ENCODE measurements at places on chromosomes 6 and 20. TPM values are rescaled to one million over a fixed set of nuclear protein-coding genes. Genes with fewer than 3 reads are reported as not detected.

- DNase-seq = no peak
Observed at GRCh38 chr6:158389193-158389919, 77.1 kb downstream of the TULP4 start.

- no peak for DNase-seq
Observed at GRCh38 chr6:20712011-20712410, 177.8 kb downstream of the CDKAL1 start.

- no peak for DNase-seq
Observed at GRCh38 chr20:50534567-50534966, 24.4 kb downstream of the PTPN1 start.

DNA sequence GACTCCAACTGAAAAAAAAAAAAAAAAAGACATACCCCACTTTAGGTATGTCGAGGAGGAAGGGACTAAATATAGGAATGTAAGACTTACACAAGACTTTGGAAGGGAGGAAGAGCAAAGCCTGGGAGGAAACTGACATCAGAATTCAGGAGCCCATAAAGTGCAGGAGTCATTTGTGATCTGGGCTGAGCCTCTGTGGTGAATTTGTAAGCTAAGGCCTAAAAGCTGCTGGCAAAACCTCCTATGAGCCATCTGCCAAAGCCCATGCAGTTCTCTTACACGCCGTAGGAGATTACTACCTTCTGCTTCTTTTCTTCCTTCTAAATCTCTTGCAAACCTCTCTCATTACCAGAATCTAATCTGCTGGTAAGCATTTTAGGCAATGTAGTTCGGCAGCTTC, 52.0 kb upstream of the THEMIS start:
- DNase-seq = no peak

DNA sequence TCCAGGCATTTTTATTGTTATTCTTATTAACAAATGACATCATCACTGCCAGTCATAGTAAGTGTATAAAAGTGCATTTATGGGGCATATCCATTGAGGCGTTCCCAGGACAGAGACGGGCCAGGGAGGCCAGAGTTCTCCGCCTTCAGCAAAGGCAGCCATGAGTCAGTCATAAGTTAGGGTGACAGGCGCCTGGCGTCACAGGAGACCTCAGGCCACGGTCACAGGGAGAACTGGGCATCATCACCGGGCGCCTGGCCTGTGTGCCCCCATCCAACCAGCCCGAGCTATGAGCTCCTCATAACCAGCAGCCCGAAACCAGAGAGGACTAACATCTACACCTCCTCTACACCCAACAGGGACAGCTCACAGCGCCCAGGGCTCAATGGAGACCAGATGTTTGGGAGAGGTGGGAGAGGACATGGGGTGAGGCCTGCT, 259.2 kb downstream of the DLL1 start:
- DNase-seq = peak; percentile 48

GRCh38 chr6:44005507-44005903, 121.7 kb downstream of the MRPL14 start:
- DNase-seq = no peak

DNA sequence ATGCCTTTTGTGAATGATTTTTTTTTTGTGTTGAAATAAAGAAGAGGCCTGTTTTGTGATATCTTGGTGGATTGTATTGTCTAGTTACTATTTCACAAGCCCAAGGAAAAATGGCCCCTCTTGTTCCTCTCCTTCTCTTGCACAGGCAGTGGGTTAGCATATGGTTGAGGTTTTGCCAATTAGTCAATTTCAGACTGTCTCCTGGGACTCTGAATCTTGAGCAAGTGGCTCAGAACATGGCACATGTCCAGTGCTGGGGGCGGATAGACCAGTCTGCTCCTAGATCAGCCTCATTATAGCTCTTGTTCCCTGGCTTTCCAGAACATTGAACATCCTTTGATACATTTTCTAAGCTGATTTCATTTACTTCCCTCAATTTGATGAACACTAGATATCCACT, 589.2 kb downstream of the PHF3 start:
- DNase-seq = no peak

DNA sequence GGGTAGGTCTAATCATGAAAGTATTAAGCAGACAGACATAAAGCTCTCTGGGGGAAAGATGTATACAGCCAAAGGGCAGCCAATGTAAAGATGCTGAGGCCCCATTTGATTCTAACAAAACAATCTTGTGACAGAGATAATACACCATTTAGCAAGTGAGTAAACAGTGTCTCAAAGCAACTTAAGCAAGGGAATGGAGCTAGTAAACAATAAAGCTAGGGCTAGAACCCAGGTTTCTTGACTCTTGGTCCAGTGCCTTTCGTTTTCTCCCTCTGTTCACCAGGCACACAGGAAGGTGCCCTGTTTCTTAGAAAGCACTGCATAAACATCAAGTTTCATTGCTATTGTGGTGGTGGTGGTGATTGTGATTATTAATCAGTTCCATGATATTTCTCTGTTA, 5.1 kb downstream of the ELOVL2 start:
- DNase-seq = no peak

DNA sequence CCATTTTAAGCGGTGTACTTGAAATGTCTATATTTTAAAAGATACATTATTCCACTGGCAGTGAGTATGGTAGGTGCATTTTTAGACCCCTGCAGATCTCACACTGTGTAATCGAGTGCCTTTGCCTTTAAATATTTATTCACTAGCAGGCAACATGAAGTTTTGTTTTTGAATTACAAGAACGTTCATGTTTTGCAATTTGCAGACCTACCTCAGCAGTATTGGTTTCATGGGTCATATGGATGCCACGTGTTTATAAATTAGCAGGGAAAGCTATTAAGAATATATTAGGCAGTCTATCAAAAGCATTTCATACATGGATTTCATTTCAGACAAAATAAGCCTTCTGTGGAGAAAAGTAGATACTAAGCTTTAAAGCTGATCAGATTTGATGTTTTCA, 7.2 kb downstream of the MAP3K4 start:
- no peak for DNase-seq

DNA sequence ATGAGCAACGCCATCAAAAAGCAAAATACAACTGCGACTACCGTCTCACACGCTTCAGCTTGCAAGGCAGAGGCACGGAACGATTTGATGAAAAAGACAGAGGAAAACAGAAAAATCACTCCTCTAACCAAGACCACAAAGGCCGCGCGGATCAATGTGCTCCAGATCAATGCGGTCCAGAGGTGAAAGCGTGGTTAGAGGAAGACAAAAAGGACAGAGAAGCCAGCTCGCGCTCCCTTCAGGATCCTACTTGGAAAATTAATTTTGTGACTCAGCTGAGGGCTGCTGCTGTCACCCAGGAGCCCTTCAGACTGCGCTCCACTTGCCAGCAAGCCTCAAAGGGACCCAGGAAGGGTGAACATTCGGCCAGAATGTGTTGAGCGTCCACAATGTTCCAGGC, 140.2 kb upstream of the RPS6KA2 start:
- no peak for DNase-seq

DNA sequence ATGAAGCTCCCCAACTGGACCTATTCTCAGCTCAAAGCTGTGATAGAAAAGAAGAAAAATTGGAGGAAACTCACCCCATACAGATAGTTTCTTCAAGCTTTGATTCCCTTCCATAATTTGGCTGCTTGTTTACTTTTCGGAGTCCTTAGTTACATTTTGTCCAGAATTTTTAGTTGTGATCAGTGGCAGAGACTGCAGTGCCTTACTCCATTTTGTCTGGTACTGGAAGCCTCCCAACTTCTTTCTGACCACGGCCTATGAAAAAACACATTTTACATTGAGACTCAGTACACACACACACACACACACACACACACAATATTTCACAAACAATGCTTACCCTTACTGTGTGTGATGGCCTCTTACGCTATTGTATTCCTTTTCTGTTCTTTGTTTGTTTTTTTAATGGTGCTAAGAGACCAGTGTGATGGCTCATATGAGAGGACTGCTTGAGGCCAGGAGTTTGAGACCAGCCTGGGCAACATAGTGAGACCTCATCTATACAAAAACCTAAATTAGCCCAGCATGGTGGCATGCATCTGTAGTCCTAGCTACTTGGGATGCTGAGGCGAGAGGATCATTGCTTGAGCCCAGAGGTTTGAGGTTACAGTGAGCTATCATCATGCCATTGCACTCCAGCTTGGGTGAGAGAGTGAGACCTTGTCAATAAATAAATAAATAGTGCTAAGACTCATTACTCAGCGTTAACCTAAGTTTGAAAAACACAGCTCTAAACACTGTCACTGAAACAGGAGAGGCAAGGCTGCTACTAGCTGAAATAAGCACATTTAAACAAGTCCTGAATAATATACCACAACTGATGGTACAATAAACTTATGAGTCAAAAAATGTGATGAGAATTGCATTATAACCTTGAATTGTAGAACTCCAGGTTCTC, 13.8 kb upstream of the RNF8 start:
- no peak for DNase-seq

GRCh38 chr6:89034586-89035251, 45.8 kb upstream of the PNRC1 start:
- no peak for DNase-seq

GRCh38 chr20:14711652-14712051, 374.2 kb upstream of the FLRT3 start:
- no peak for DNase-seq

DNA sequence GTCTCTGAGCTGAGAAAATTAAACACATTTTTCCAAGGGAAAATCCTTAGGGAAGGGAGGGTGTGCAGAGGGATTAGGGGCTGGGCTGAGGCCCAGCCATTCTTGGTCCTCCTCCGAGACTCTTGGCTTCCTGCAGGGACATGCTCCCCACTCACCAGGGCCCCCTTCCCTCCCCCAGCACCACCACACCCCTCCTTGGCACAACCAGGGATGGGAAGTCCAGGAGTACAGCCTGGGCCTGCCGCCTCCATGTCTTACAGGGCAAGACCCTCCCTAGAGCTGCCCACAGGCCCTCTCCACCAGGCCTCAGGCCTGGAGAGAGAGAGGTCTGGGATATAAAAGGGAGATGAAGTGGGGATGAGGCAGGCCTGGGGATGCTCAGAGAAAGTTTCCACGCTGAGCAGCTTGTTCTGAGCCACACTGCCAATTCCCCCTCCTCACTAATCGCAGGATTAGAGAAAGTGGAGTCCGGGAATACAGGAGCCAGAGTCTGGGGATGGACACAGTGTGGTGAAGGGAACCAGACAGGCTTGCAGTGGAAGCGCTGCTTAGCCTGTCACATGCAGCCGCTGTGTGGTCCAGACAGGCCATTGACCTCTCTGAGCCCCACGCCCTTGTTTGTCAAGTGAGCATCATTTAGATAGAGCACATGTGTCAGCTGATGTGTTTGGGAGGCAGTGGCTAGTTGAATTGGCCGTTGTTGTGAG, 105.5 kb downstream of the MRPL14 start:
- no peak for DNase-seq

- no peak for DNase-seq
Observed at GRCh38 chr6:54935739-54936138, 89.2 kb downstream of the FAM83B start.

DNA sequence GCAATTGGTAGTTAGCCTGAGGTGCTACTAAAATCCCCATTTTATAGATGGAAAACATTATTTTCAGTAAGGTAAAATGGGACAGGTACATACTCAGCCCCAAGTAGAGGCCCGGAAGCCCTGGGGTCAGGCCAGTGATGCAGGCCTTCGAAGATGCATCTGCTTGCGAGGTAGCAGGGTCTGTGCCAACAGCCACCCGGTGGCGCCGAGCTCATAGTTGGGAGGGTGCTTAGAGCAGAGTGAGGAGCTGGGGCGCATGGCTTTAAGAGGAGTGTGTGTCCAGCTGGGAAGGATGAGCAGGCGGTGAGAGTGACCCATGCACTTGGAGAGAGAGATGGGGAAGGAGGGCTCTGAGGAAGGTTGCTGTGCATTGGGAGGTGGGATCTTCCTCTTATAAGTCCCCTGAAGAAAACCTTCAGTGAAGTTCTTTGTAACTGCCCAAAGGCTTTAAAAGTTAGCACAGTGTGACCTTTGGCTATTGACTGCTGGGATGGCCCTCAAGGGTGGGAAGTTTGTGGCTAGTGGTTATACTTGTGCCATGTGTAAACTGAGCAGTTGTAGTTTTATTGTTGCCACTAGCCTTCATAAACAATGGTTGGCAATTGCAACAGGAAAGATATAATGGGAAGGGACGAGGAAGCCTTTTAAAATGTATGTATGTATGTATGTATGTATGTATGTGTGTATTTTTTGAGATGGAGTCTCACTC, 71.1 kb downstream of the TOX2 start:
- DNase-seq = no peak

TMEM30A gene
- polyA plus RNA-seq = 51.0 TPM

BFSP1 gene
- polyA plus RNA-seq = 2.1 TPM

PRND gene
- not detected for polyA plus RNA-seq

GRM1 gene
- polyA plus RNA-seq = 0.82 TPM

TFAP2C gene
- polyA plus RNA-seq = 0.65 TPM

OPRM1 gene
- not detected for polyA plus RNA-seq

TRAPPC3L gene
- not detected for polyA plus RNA-seq

TRIM40 gene
- polyA plus RNA-seq = not detected

Measured in kidney (tissue), 22 donors.